ENCODE measurements at places on chromosomes 7 and 10.

- no peak for DNase-seq
These were observed 68.3 kb downstream of the GNA12 start for GRCh38 chr7:2775785-2776184.

DNA sequence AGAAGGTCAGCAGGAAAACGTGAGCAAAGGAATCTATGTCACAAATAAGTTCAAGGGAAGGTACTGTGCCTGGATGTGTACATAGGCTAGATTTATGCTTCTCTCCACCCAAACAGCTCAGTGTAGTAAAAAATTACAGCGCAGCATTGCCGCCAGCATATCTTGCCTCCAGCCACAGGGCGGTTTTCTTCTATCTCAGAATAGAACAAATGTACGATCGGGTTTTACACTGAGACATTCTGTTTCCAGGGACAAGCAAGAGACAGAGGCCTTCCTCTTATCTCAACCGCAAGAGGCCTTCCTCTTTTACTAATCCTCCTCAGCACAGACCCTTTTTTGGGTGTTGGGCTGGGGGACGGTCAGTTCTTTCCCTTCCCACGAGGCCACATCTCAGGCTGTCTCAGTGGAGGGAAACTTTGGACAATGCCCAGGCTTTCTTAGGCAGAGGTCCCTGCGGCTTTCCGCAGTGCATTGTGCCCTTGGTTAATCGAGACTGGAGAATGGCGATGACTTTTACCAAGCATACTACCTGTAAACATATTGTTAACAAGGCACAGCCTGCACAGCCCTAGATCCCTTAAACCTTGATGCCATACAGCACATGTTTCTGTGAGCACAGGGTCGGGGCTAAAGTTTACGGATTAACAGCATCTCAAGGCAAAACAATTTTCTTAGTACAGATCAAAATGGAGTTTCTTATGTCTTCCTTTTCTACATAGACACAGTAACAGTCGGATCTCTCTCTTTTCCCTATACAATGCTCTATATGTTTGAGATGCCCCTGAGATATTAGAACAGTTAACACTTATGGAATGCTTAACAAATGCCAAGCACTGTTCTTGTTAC is 11.6 kb upstream of the ABHD11 start:
- no peak for DNase-seq

DNA sequence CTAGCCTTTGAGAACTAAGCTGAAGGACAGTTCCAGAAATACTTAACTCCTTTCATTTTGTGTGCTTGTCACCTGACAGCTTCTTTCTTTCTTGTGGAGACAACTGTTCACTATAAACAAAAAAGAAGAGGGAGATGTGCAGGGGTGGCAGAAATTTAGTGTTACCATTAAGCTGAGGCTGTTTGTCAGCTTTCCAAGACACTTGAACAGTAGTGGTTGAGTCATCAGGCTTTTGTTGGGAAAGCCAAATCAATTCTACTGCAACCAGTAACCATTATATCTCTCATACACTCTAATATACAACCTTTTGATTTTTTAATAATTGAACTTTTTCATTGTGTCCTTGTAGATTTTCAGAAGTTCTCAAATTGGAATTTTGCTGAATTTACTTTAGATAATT is 75.3 kb downstream of the POLL start:
- no peak for DNase-seq

- DNase-seq, result no peak
These were observed 7.4 kb downstream of the TAS2R41 start for GRCh38 chr7:143485094-143485493.

- no peak for DNase-seq
These were observed 3.7 kb downstream of the CFAP46 start for GRCh38 chr10:132938472-132939339.
